Skin of body (tissue), 3 donors: ENCODE measurements at places on chromosomes 3 and 15. TPM values are rescaled to one million over a fixed set of nuclear protein-coding genes. Genes with fewer than 3 reads are reported as not detected.

DNA sequence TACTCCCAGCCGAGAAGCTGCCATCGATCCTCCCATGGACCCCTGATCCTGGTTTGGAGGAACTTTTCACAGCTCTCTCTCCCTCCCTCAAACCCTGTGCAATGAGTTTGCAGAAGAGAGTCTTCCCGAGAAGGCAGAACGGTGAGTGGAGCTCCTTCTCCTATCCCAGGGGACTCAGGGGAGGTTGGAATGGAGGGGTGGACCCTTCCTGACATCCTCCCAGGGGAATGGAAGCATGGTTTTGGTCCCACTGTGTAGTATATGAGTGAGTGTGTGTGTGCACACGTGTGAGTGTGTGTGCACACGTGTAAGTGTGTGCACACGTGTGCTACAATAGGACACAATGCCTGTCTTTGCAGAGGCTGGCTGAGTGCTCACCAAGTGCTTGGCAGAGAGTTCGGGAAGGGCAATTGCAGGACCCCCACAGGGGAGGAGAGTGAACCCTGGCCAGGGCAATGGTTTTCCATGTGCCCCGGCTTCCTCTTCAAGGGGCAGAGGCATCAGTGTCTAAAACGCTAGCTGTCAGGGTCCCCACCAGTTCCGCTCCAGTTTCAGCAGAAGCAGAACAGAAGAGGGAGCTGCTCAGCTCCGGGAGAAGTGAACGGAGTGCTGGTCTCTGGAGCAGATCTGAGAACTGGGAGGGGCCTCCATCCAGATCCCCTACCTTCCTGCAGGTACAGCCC lies 13.8 kb upstream of the IL16 start:
- no peak for DNase-seq

DNA sequence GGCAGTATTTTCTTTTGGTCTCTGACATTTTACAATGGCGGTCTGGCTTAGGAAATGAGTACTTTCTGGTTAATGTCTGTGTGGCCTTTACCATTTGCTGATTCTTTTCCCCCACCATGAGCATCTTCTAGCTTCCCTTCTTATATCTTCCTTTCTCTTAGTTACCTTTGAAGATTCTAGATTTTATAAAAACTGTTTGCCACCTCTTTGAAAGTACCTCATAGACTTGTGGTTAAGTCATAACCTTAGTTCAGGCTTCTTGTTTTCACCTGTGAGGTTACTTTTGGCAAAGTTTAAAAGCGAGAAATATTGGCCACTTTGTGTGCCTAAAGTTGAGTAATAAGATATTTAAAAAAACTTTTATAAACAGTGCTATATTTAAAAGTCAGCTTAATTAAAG lies 147.4 kb downstream of the FMN1 start:
- no peak for DNase-seq

- DNase-seq, result no peak
Observed at GRCh38 chr3:60101621-60102020, 1051.8 kb upstream of the CFAP20DC start.

GRCh38 chr3:187072102-187072501 lies 67.2 kb downstream of the RPL39L start:
- DNase-seq, result no peak

- DNase-seq, result no peak
Observed at GRCh38 chr3:141371882-141372281, 3.6 kb downstream of the ZBTB38 start.

Gene MED12L
- 1.5 TPM for total RNA-seq

Gene ZDHHC19
- total RNA-seq, result not detected

Gene TUSC7
- not detected for total RNA-seq

DNA sequence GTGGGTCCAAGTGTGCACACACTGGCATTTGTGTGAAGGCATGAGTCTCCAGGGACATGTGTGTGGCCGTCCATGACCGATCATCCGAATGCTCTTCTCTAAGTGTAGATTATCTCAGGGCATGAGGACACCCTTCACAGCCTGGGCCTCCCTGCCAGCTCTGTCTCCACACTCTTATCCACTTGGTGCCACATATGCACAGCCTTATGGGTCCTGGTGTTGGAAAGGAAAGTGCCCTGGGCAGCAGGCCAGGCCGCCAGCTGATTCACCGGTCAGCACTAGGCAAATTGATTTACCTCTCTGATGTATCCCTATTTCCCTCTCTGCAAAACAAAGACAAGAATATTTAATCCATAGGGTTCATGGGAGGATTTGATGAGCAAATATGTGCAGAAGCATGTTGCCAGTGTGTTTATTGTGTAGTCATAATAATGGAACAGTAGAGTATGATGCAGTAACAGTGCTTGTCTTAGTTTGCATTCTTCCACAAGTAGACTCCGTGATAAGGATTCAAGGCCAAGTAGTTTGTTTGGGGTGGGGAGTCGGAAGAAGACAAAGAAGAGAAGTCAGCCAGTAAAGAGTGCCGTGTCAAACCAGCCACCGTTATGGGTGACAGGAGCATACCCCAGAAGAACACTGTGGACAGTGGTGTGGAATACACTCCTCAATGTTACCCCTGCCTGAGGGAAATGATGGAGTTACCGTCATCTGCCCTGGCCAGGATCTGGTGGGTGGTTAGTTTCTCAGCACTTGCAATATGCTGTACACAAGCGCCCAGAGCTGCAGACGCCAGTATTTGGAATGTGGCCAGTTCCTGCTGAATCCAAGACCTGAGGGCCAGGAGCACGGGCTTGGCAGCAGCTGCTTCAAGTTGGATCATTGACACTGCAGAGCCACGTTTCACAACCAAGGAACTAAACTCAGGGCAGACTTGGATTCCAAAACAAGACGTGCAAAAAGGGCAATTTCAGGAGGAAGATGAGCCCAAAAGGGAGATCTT lies 85.1 kb downstream of the MTHFS start:
- DNase-seq, result peak; percentile 19

Gene TMEM207
- total RNA-seq, result not detected
